ENCODE measurements at places on chromosomes 12 and 14.

DNA sequence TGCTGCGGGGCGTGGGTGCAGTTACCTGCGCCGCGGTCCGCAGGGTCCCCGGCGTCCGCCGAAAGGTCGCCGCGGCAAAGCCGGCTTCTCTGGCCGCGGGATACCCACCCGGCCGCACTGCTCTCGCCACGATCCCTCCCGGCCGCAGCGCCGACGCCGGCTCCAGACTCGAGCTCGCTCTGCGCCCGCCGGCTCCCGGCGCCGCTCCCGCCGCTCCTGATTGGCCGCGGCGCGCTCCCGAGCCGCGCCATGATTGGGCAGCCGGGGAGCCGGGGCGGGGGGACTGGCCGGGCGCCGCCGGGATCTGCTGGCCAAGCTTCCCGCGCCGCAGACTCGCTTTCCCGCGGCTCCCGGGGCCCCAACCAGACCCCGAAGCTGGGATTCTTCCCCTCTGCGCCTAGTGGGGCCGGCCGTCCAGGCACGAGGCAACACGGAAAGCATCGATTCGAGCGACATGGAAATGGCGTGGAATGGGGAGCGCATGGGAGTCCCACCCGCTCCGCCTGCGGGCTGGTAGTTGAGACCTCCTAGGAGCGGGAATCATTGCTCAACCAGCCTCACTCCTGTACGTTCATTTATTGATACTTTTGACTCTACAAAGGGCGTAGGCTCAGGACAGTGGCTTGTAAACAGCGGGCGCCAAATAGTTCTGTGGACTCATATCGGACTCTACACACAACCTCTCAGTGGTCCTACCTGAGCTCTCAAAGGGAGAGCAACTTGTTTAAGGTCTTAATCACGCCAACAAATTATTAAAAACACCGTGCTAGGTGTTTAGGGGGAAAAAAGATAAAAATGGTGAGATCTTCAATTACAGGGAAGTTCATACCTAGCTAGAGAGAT is 36.4 kb upstream of the STON2 start:
- DNase-seq: peak; percentile 89

DNA sequence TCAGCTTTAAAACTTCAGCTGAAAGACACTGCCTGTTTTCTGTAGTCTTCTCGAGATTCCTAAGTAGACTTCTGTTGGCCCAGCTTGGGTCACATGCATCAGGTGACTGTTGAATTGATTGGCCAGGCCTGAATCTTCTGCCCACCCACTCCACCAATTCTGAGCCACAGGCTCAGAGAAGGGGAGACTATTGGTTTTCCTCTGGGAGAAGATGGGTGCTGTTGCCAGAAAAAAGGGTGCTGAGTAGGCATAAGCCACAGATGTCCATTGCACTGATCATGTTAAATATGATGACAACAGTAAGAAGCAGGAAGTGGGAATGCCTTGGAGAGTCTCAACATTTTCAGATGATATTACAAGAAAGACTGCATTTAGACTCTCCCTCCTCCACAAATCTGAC is 6.8 kb upstream of the SPTLC2 start:
- no peak for DNase-seq

DNA sequence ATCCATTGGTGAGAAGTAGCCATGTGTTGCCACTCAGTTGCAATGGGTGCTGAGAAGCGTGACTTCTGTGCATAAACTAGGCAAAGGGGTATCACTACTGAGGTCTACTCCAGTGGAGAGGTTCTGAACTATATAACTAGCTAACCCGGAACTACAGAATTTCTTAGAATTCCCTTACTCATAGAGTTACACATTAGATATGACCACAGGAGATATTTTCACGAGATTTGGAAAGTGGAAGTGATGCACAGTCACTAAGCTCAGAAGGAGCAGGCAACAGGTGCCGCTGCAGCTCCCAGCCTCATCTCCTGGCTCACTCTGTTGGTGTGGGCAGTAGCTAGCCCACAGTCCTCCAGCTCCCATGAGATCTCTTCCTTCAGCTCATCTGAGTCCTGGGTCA is 136.6 kb downstream of the SSPN start:
- DNase-seq: no peak

GRCh38 chr12:13369474-13370056 is 173.0 kb downstream of the EMP1 start:
- DNase-seq: no peak

GRCh38 chr12:104477510-104478390 is 21.0 kb downstream of the CHST11 start:
- DNase-seq: no peak

DNA sequence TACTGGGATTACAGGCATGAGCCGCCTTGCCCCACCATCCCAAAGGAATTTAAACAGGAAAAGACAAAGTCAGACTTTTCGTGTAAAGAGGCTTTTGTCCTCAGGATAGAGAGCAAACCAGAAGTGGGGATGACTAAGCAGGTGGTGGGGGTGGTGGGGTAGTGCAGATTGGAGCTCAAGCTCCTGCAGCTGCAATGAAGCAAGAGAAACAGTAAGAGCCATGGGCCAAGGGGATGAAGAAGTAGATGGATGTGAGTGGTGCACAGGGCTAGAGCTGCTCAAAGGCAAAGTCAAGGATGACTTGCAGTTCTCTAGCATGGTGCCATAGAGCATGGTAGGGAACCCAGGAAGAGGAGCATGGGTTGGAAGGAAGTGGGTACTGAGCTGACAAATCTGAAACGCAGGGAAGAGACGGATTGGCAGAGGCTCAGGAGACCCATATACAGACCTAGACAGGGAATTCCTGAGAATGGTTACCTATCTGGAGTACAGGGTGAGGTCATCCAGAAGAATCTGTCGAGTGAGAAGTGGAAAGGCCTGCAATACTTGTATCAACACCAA is 11.4 kb upstream of the RNF34 start:
- no peak for DNase-seq

DNA sequence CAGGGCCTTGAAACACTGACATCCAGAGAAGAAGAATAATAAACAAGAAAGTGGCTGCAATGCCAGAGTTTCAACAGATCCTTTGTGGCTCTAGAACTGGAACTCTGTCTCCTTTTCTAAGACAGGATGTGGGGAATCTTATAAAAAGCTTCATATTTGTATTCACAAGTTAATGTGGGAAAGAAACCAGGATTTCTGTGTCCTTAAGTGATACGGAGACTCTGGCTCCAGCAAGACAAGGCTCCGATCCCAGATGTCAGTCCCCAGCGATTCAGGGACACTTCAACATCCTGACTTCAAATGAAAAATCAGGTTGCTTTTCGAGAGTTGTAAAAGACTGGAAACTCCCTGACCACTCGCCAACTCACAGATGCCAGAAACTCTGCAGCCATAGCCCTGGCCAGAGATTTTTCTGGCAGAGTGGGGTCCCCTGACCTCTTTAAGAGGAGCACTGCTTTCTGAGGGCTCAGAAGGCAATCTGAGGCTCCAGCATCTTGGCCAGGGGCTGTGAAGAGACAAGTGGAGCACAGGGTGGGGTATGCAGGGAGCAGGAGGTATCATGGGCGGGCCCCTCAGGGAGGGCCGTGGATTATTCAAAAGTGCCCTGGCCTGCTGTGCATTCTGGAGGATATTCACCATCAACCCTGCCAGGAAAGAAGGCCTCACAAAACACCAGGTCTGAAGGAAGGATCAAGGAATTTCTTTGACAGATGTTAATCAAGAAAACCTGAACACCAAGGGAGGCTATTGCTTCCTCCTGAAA is 53.3 kb downstream of the TMX1 start:
- peak; percentile 79 for DNase-seq
